ENCODE measurements at places on chromosomes 11 and 22.

- DNase-seq: no peak
Observed at GRCh38 chr11:115134926-115135325, 369.3 kb downstream of the CADM1 start.

GRCh38 chr22:47373648-47374272, 611.3 kb downstream of the TBC1D22A start:
- DNase-seq: no peak

- no peak for DNase-seq
Observed at GRCh38 chr22:46064228-46064965, 85.9 kb upstream of the PPARA start.

DNA sequence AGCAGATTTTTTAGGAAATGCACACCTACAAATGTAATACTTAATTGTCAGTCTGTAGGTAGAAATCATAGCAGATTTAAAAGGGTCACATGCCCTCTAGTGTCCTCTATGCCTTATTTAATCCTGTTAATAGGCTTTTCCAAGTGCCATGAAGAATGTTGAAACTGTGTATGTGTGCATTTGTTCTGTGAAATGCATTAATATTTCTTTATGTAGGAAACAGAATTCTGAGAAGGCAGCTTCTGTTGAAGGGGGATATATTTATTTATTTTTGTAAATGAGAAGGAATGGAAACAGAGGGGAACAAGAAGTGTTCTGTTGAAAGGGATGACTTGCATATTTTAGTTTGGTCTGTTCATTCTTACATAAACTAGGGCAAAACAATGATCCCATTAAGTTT, 51.0 kb downstream of the SVIP start:
- DNase-seq: no peak

DNA sequence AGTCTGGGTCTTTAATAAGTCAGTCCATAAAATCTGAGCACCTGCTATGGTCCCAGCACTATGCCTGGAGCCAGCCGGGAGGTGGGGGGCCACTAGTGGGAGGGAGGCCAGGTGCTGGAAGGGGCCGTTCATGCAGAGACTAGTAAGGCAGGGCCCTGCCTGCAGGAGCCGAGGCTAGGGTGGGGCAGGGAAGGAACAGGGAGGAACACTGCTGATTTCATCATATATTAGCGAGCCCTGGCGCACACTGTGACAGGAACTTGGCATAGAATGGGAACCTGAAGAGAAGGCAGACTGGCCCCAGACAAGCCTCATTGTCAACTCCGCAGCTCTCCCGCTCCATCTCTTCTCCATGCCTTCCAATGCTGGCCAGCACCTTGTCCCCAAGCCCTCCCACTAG, 7.1 kb downstream of the VSIG10L2 start:
- no peak for DNase-seq

DNA sequence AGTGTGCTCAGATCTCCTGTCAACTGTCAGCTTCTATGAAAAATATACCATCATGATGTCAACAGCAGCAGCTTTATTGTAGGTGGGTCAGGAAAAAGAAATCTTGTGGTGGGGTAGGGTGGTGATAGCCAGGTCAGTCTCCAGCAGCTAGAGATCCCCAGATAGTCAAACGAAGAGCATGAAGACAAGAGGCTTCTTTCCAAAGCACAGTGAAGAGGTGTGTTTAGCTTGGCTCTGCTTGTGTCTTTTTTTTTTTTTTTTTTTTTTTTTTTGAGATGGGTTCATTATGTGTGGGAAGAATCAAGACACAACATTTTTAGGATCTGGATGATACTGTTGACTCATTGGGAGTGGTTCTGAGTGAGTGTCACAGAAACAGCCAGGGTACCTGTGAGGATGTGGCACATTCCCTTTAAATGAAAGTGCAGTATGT, 1075.5 kb downstream of the NTM start:
- no peak for DNase-seq

GRCh38 chr22:40196628-40197360, 19.1 kb downstream of the TNRC6B start:
- no peak for DNase-seq

DNA sequence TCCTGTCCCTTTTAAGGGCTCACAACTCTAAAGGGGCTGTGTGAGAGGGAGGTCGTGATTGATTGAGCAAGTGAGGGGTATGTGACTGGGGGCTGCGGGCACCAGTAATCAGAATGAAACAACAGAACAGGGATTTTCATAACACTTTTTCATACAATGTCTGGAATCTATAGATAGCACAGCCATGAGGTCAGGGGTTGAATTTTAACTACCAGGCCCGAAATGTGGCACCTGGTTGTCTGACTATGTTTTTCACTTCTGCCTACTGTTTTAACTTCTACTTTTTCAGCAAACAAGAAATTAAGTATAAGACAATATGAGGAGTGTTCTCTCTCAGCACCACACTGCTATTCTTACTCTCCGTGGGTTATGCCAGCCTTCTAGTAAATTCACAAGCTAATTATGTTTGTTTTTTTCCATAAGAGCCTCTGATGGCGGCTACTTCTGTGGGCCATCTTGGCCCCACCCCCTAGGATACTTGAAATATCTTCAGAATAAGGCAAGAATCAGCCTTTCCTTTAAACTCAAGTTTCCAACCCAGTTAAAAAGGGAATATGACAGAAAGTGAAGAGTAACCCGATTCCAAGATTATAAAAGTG, 552.8 kb upstream of the CHORDC1 start:
- no peak for DNase-seq

DNA sequence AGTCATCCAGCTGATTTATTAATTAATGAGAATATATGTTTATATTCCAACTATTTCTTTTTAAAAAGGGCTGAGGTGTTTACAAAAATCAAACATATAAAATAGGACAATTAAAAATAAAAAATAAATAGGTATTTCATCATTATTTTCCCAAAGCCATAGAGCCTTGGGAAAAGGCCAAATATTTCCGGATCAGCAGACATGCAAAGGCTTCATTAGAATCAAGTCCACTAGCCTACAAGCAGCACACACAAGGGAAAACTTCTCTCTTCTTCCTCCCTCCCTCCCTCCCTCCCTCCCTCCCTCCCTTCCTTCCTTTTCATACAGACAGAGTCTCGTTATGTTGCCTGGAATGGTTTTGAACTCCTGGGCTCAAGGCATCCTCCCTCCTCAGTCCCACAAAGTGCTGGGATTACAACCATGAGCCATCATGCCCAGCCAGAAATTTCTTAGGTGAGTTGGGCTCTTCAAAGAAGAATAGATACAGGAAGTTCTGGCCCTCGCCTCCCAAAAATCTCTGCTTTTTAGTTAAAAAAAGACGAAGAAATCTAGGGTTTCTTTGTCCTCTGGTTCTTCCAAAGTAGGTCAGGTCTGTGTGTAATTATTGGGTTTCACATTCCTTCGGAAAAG, 121.2 kb downstream of the SIK3 start:
- no peak for DNase-seq

GRCh38 chr22:42881982-42882656, 25.0 kb upstream of the ARFGAP3 start:
- no peak for DNase-seq

DNA sequence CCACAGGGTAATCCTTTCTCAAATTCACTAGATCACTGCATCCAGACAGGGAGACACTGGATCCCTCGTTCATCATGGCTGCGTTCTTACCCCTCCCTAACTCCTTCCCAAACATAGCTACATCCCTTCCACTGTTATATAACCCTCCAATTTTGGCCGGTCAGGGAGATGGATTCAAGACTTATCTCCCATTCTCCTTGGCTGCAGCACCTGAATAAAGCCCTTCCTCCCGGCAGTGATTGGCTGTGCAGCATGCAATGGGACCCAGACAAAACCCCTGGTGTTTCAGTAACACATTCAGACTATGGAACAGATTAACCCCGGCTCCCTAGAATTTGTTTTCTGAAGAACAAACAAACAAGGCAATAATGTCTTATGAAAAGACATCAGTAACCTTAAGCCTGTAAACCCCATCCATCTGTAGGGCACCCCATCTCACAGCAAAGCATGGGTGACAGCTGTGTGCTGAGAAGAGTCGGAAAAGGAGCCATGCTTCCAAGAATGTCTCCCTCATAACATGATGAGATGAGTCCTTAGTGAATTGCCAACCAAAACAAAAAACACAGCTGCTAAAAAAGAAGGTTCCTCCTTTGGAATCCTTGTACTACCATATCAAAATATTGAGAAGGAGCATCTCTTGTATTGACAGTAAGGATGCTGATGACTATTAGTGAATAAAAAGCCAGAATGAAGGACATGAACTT, 5.0 kb downstream of the MIF start:
- no peak for DNase-seq

DNA sequence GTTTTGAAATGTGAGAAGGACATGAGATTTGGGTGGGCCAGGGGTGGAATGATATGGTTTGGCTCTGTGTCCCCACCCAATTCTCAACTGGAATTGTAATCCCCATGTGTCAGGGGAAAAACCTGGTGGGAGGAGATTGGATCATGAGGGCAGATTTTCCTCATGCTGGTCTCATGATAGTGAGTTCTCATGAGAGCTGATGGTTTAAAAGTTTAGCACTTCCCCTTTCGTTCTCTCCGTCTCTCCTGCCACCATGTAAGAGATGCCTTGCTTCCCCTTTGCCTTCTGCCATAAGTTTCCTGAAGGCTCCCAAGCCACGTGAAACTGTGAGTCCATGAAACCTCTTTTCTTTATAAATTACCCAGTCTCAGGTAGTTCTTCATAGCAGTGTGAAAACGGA, 113.5 kb downstream of the FCHSD2 start:
- no peak for DNase-seq

Data from activated CD8-positive, alpha-beta memory T cell treated with anti-CD3 and anti-CD28 coated beads for 1 hour (primary cell).